Epithelial cell of esophagus (primary cell): ENCODE measurements at places on chromosomes 7 and 10.

- DNase-seq: no peak
Measured at GRCh38 chr7:50641442-50642405, 76.5 kb upstream of the DDC start.

- DNase-seq: peak; percentile 85
Measured at GRCh38 chr7:24979470-24979862, 512 bp downstream of the OSBPL3 start.

GRCh38 chr10:86757113-86757972 lies 924 bp downstream of the BMPR1A start:
- DNase-seq: peak; percentile 45

DNA sequence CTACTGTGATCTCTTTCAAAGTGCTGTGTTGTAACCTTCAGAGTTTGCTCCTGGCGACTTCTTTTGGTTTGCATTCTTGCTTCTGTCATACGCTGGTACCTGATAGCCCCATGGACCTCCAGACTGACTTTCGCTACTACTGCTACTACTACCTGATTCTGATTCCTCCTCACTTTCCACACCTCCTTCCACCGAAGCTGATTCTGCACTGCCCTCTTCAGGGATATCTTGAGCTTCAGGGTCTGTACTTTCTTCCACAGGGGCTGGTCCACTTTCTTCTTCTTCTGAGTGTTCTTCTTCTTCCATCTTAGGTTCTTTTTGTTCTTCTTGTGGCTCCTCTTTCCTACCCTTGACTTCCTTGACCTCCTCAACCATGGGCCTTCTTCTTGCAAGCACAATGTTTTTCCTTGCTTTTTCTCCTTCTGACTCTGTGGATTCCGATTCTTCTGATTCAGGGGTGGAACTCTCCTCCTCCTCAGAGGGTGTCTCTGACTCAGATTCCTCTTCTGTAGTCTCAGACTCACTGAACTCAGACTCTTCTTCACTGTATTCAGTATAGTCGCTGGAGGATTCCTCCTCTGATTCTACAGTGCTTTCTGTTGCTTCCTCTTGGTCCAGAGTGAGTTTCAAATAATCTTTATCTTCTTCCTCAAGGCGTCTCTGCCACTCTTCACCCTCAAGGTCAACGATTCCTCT lies 992.2 kb downstream of the PCDH15 start:
- DNase-seq: peak; percentile 12

DNA sequence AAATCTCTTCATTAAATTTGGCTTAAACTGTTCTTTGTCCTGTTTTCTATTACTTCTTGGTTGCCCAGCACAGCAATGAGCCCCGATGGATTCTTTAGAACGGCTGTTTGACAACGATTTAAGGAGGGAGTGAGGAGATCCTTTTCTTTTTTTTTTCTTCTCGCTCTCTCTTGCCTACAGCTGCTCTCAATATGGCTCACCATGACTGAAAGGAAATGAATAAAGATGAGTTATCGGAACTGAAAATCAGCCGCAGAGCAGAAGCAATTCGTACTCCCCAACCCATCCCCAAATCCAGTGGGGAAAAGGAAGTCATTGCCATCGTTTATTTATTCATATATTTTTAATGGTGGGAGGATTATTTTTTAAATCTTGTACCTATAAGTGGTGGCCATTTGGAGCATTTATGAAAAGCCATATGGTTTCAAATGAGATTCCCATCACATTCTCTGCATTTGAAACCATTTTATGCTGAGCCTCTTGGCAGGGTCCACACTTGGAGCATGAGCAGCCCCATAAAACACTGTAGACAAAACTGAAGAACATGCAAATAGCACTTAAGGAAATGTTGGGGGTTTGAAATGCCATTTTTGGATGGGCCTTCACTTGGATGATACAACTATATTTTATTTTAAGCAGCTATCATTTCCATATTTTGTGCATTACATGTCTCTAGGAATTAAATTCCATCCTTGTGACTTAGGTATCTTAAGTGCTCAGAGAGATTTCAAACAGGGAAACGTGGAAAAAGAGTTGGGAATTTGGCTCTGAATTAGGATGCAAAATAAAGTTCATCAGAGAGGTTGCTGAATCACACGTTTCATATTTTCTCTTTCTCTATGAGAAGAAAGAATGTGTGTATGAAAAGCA lies 107.7 kb upstream of the FZD1 start:
- no peak for DNase-seq

- DNase-seq: no peak
Measured at GRCh38 chr10:20334559-20334958, 518.3 kb downstream of the PLXDC2 start.

DNA sequence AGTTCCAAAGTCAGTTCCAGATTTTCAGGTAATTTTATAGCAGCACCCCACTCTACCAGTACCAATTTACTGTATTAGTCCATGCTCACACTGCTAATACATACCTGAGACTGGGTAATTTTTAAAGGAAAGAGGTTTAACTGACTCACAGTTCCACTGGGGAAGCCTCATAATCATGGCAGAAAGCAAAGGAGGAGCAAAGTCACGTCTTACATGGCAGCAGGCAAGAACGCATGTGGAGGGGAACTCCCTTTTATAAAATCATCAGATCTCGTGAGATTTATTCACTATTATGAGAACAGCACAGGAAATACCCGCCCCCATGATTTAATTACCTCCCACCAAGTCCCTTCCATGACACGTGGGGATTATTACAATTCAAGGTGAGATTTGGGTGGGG lies 142.4 kb downstream of the AHR start:
- no peak for DNase-seq

GRCh38 chr10:103712898-103713498 lies 142.4 kb downstream of the SH3PXD2A start:
- DNase-seq: peak; percentile 73

DNA sequence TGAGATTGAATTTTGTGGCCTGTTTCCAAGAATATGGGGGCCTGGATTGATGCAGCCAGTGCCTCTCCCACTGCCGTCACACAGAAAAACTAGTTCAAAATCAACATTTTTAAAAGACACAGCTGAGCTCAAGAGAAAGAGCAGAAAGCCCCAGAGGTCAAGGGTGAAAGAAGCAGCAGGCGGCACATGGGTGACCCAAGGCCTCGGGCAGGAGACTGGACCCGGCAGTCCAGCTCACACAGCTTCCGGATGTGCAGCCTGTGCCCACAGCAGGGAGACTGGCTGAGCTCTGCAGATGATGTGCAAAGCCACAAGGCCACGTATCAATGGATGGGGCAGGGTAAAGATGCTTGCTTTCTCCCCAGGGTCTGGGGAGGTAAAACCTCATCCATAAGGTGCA lies 50.4 kb upstream of the RNF32 start:
- DNase-seq: no peak

DNA sequence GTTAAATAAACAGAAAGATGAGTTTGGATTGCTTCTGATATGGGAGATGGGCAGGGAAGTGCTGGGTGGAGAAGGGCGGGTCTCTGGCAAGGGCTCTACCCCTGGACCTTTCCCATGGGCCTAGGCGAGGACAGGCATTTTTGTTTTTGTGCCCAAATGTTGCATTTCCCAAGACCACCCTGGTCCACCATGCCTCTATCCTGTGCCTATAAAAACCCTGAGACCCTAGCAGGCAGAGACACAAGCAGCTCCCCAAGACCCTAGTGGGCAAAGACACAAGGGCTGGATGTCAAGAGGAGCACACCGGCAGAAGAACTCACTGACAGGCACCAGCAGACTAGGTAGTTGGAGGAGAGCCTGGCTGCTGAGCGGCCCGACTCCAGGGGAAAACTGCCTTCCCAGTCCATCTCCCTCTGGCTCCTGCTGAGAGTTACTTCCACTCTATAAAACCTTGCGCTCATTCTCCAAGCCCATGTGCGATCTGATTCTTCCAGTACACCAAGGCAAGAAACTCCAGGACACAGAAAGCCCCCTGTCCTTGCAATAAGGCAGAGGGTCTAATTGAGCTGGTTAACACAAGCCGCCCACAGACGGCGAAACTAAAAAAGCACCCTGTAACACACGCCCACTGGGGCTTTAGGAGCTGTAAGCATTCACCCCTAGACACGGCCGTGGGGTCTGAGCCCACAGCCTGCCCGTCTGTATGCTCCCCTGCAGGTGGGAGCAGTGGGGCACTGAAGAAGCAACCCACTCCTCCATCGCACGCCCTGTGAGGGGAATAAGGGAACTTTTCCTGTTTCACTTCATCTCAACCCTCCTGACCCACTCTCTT lies 291.4 kb downstream of the PTPRN2 start:
- no peak for DNase-seq

GRCh38 chr10:119423510-119424257 lies 118.8 kb downstream of the RGS10 start:
- DNase-seq: no peak

- no peak for DNase-seq
Measured at GRCh38 chr10:129335942-129336341, 131.1 kb upstream of the MGMT start.

DNA sequence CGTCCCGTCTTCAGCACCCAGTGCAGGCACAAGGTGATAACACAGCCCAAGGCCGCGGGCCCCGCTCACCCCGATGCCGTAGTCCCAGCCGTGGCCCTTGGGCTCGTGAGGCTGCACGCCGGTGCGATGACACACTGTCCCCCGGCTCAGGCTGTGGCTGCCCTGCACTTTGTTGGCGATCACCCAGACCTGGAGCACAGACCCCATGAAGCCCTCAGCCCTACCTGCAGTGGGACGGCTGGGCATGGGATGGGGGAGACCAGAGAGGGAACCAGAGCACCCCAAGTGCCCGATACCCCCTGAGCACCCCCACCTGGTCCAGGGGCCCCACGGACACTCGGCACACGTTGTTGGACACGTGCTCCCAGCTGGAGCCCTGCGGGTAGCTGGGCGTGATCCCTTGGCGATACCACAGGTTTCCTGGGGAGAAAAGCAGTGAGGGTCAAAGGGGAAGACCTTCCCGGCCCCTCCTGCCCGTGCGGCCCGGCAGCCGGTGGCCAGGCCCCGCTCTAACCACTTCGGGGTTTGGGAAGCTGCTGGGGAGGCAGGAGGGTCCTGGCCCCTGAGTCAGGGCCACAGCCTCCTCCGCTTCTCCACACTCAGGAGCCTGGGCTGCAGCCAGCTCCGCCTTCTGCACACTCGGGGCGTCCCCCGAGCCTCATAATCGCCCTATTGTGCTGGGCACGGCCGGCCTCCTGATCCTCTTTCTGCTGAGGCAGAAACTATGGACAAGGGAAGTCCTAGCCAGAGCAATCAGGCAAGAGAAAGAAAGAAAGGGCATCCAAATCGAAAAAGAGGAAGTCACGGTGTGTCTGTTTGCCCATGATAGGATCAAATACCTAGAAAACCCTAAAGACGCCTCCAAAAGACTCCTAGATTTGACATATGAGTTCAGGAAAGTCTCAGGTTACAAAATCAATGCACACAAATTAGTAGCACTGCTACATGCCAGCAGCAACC lies 6.7 kb downstream of the BHLHA15 start:
- no peak for DNase-seq

GRCh38 chr7:48183370-48183743 lies 12.1 kb downstream of the ABCA13 start:
- peak; percentile 41 for DNase-seq

DNA sequence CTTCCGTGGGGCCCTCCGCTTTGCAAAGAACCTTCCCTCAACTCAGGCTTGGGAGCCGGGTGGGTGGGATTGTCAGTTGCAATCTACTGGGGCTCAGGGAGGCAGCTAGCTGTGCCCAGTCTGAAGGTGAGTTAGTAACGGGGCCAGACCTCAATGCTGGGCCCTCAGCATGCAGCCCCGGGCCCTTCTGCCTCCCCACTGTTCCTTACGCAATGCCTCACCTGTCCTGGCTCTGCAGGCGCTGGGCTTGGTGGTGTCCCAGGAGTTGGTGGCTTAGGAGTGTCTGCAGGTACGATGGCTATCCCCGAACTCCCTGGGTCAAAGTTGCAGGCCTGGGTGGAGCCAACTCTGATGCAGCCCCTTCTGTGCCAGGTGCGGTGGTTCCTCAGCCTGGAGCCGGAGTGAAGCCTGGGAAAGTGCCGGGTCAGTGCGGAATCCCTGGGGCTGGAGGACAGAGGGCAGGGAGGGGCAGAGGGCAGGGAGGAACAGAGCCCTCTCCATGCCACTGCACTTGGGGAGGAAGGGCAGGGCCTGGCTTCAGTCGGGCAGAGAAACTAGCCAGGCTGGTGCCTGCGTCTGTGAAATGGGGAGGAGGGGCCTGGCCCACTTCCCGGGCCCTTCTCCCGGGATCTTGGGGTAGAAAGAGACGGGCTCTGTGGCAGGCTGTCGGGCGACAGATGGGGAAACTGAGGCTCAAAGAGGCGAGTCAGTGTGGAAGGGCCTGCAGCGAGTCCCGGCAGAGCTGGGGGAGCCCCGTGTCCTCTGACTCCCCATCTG lies 15.0 kb downstream of the ELN start:
- no peak for DNase-seq

DNA sequence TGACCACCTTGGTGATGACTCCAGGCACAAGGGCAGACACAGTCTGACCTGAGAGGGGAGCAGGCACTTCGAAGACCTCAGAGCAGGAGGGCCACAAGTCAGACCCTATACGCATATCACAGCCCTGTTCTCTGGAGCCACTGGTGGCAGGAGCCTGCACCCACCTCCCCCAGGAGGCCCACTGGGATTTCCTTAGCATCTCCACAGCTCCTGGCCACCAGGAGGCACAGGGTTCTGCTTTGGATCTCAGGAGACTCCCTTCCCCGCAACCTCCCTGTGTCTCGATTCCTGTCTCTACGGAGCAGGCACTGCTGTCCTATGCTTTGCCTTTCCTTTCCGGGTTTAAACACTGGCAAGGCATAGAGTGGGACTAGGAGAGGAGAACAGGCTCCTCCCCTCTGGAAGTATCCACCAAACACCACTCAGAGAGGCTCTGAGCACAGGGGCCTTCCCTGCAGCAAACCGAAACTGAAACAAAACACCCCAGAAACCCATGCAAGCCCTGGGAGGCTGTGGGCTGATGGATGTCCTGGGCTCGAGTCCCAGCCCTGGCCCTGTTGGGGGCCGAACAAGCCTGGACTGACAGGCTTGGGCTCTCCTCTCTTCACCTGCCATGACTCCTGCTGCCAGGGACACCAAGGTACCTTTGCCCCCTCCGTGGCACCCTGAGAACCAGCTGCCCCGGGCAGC lies 166.3 kb downstream of the NEURL1 start:
- no peak for DNase-seq

- DNase-seq: no peak
Measured at GRCh38 chr7:5591278-5591874, 167.7 kb upstream of the TNRC18 start.

DNA sequence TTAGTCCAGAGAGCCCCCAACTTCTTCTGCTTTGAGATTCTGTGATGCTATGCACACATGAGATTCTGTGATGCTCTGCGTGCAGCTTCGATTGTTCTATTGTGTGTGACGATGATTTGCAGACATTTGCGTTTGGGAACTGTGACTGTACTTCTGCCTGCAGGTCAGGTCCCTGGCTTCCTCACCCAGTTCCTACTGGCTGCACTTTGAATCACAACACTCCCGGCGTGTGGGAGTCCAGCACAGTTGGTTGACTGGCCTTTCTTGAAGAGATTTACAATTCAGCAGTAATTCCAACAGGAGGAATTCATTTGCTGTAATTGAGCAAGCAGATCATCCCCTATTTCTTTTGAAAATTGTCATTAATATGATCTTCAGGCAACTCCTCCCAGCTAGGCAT lies 252.2 kb upstream of the YAE1 start:
- no peak for DNase-seq

DNA sequence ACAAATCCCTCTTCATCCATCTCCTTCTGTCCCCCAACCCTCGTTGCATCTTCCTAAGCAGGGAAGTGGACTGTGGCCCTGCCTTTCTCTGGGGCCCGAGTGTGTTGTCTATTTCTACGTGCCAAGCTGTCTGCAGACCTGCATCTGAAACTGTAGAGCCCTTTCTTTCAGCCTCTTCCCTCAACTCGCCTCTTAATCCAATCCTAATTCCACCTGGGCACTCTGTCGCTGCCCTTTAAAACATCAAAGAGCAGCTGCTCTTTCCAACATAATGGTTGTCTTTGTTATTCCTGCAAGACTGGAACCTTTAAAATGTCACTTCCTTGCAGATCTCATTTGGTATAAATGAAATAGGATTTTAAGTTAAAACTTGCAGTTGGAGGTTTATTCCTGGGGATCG lies 21.5 kb upstream of the ADAM12 start:
- DNase-seq: no peak
